Activated CD8-positive, alpha-beta memory T cell treated with anti-CD3 and anti-CD28 coated beads for 1 hour (primary cell): ENCODE measurements at places on chromosomes 7 and 10.

- no peak for DNase-seq
These were observed 58.4 kb upstream of the ZNRF2 start for GRCh38 chr7:30225863-30226613.

GRCh38 chr7:120813546-120814252 lies 44.2 kb downstream of the TSPAN12 start:
- DNase-seq: no peak

DNA sequence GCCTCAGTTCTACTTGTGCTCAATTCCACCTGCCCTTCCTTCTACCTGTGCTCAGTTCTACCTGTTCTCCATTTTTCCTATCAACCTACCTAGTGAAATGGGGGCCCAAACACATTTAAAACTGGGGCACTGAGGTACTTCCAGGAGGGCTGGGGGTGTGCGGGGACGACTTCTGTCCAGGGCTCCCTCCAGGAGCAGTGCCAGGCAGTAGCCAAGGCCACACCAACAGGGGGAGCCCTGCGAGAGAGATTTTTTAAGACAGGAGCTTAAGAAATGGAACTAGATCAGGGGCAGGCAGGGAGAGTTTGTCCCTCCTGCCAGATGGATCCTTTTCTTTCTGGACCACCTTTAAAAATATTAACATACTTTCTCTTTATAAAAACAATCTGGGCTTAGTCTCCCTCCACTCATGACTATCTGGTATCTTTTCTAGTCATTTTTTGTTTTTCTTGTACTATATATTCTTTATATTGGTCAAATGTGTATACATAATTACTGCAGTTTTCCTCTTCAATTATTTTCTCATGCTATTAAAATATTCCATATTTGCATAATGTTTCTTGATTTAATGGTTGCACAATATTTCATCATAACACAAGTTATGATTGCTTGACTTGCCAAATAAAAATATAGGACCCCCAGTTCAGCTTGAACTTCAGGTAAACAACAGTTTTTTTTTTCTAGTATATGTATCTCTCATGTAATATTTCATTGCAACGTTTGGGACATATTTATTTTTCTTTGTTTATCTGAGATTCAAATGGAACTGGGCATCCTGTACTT lies 47.3 kb upstream of the INSYN2A start:
- no peak for DNase-seq

DNA sequence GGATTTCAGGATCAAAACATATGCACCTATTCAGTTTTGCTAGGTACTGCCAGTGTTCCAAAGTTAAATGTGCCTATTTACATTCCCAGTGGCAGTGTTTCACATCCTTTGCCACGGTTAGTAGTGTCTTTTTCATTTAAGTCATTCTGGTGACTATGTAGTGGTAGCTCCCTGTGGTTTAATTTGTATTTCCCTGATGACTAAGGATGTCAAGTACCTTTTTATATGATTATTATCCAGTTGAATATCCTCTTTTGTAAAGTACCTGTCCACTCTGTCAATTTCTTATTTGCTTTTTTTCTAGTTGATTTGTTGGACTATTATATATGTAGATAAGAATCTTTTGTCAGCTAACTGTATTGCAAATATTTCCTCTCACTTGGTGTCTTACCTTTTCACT lies 45.1 kb downstream of the TMEM60 start:
- no peak for DNase-seq

DNA sequence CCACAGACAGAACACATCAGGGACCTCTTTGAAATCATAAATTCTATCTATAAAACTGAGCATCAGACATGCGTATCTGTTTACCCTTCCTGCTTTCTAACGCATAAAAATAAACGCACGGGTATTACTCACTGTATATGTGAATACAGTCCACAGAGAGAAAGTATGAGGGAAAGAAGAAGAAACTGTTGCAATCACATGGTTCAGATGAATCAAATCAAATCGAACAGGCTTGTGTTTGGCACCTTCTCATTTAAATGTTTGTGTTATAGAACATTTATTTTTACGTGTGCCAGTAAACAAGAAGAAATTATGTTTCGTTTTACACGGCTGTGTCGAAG lies 322.0 kb downstream of the FRMD4A start:
- no peak for DNase-seq

- no peak for DNase-seq
These were observed 130.6 kb downstream of the PLXDC2 start for GRCh38 chr10:19946791-19947190.

GRCh38 chr10:124350806-124351205 lies 67.9 kb downstream of the OAT start:
- no peak for DNase-seq

DNA sequence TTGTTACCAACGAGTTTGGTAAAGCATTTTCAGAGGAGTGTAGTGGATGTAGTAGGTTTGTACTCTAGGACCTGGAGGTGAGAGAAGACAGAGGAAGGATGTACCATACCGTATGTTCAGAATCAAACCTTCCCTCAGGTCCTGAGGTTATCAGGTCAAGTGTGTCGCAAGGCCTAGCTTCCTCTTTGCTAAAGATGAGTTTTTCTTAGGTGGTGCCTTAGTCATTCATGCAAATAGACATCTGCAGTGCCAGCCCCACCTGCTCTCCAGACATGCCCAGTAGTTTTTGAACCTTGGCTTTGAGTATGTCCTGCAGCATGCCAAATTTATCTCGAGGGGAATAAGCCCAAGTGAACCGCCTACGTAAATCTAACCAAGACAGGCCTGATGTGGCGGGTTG lies 71.3 kb downstream of the HDAC9 start:
- no peak for DNase-seq

DNA sequence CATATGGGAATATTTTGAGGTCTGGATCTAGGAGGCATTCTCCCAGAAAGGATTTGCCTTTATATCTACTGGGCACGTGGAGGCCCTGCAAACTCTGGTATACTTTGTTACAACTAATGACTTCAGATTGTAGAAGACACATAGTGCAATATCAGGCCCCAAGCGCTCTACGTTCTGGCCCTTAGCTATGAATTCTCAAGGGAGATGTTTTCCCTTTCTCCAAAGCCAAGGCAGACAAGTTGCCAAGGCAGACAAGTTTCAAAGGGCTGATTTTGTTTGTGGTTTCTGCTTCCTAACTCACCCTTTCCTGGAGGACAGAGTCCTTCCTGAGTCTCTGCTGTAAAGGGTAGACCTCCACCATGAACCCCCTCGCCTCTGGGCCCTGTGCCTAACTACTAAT lies 99.4 kb upstream of the CTTNBP2 start:
- DNase-seq: no peak

DNA sequence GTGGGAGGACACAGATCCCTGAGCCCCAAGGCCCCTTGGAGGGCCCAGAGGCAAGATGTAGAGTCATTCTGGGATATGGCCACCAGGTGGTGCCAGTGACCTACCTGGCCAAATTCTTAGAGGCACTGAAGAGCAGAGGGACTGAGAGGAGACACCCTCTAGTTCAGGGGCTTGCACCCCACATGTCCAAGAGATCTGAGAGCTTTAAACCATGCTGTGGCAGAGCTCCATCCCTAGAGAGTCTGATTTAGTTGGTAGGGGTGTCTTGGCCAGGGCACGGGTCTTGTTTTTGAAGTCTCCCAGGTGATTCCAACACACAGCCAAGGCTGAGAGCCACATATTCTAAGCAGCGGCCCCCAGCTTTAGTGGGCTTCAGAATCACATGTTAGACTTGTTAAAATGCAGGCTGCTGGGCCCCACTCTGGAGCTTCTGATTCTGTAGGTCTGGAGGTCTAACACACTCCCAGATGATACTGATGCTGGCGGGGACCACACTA lies 52.5 kb downstream of the PRF1 start:
- DNase-seq: peak; percentile 56

- DNase-seq: no peak
These were observed 73.8 kb downstream of the LANCL2 start for GRCh38 chr7:55438757-55439525.

DNA sequence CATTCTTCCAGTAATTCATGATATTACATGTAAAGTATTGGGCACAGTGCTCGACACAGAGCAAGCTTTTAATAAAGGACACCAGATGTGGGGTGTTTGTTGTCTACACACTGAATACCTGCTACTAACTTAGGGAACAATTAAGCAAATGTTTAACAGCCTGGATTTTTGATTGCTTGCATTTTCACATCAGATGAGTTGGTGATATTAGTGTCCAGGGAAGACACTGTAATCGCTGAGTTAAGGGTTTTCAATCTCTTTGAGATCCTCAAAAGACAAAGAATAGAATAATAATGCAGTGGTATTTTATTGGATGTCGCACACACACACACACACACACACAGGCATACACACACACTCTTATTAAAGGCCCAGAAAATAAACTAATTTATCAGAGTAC lies 79.1 kb downstream of the VIM start:
- no peak for DNase-seq

- no peak for DNase-seq
These were observed 66.1 kb downstream of the MDFIC start for GRCh38 chr7:114988026-114988425.

DNA sequence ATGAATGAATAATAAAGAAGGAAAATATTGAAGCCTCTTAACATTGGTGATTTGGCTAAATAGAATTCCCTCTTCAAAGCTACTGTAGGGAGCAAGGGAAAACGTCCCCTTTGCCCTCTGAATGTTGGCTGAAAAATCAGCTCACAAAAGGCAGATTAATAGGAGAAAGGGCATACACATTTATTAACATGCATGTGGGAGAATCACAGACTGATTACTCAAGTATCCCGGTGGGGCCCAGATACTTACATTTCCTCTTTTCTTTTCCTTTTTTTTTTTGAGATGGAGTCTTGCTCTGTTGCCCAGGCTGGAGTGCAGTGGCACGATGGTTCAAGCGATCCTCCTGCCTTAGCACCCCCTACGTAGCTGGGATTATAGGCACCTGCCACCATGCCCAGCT lies 68.5 kb downstream of the HK1 start:
- no peak for DNase-seq

- no peak for DNase-seq
These were observed 6.4 kb upstream of the RALA start for GRCh38 chr7:39617005-39617404.

GRCh38 chr10:33917069-33917780 lies 582.8 kb upstream of the NRP1 start:
- DNase-seq: no peak

DNA sequence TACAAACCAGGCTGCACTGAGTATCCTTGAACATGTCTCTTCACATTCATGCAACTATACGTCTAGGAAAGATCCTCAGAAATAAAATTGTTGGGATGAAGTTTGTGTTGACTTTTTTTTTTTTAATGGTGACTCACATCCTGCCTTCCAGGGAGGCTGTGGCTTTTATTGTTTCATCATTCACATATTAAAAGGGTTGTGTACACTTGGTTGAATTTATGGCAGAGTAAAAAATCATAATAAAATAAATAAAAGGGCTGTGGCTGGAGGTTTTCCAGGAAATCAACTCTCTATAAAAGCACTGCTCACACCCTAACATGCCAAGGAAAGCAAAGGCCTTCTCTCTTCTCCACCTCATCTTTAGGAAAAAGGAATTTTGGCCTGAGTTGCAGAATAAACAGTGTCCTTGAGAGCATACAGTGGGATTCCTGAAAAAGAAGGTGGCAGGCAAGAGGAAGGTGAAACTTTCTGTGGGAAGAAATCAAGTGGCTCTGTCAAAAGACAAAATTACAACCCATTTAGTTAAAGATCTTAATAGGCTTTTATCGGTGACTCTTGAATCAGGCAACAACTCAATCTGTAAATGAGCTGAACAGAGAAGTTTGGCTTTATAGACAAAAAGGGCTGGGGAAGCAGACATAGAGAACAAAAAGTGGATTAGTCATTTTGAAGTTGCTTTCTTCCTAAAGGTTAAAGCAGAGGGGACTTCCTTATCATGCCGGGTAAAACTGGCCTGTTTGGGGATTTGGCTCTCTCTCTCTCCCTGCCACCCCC lies 41.6 kb upstream of the FHIP2A start:
- no peak for DNase-seq

DNA sequence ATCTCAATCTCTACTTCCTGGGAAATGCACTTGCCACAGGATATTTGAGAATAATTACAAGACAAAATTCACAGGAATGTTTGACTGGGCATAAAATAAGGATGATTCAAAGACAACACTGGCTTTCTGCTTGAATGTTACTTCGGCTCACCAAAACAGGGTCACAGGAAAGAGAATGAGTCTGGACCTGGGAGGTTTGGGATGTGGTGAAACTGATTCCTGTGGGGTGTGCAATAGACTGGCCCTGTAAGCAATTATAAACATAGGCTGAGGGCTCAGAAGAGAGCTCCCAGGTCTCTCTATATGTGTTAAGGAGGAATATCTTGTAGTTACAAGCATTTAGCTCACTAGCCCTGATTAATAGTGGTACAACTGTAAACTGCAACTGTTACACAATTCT lies 613.9 kb upstream of the CELF2 start:
- DNase-seq: no peak

DNA sequence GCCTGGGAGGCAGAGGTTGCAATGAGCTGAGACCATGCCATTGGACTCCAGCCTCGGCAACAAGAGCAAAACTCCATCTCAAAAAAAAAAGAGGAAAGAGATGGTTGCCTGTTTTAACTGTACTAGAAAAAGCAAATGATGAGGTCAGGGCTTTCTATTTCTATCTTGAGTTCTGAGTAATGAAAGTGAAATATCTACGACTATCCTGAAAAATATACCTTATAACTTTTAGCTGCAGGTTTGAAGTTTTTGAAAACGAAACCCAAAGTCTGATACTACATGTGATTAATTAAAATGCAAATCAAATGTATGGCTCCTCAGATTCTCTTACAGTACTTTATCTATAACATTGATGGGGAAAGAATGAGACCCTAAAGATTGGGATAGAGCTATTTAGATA lies 636.2 kb upstream of the LRRN3 start:
- DNase-seq: no peak

DNA sequence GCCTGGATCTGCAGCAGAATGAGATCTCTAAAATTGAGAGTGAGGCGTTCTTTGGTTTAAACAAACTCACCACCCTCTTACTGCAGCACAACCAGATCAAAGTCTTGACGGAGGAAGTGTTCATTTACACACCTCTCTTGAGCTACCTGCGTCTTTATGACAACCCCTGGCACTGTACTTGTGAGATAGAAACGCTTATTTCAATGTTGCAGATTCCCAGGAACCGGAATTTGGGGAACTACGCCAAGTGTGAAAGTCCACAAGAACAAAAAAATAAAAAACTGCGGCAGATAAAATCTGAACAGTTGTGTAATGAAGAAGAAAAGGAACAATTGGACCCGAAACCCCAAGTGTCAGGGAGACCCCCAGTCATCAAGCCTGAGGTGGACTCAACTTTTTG lies 21.4 kb downstream of the LRRC17 start:
- no peak for DNase-seq

DNA sequence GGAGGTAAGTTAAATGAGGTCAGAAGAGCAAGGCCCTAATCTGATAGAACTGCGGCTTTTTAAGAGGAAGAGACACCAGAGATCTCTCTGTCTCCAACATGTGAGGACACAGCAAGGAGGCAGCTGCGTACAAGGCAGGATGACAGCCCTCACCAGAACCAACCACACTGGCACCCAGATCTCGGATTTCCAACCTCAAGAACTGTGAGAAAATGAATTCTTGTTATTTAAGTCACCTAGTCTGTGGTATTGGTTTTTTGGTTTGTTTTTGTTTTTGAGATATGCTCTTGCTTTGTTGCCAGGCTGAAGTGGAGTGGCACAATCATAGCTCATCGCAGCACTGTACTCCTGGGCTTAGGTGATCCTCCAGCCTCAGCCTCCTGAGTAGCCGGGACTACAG lies 127.2 kb downstream of the DLG5 start:
- DNase-seq: no peak
